ENCODE measurements at places on chromosomes 3 and 15. TPM values are rescaled to one million over a fixed set of nuclear protein-coding genes. Genes with fewer than 3 reads are reported as not detected.

The FGF7 gene
- polyA plus RNA-seq: 18.8 TPM

The ZNF621 gene
- polyA plus RNA-seq: 38.0 TPM

The ACKR4 gene
- 1.6 TPM for polyA plus RNA-seq

The NT5DC2 gene
- 159 TPM for polyA plus RNA-seq

The IQSEC1 gene
- polyA plus RNA-seq: 32.1 TPM

The AVEN gene
- 13.0 TPM for polyA plus RNA-seq

The GOLGA6A gene
- 0.27 TPM for polyA plus RNA-seq

DNA sequence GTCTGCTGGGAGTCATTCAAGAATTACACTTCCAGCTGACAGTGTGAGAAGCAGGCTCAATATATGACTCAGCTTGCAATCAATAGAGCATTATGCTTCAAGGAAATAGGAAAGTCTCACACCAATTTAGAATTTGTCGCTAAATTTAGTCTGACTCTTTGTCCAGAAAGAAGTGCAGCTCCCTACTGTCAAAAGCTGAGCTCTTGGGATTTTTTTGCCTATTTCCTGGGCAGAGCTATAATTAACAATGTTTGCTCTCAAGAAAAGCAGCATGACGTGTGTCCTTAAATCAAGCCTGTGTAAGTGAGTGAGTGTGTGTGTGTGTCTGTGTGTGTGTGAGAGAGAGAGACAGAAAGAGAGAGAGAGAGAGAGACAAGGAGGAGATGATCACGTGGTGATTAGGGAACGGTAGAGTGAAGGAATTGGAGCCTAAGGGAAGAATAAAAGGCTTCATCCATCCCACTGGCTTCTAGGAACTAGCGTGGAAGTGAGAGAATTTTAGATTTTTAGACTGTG lies 16.4 kb upstream of the SLC35G2 start:
- no peak for DNase-seq

GRCh38 chr15:29260896-29261295 lies 8.7 kb downstream of the NSMCE3 start:
- DNase-seq: no peak

- no peak for DNase-seq
These were observed 13.6 kb upstream of the LACTB start for GRCh38 chr15:63107895-63108546.

DNA sequence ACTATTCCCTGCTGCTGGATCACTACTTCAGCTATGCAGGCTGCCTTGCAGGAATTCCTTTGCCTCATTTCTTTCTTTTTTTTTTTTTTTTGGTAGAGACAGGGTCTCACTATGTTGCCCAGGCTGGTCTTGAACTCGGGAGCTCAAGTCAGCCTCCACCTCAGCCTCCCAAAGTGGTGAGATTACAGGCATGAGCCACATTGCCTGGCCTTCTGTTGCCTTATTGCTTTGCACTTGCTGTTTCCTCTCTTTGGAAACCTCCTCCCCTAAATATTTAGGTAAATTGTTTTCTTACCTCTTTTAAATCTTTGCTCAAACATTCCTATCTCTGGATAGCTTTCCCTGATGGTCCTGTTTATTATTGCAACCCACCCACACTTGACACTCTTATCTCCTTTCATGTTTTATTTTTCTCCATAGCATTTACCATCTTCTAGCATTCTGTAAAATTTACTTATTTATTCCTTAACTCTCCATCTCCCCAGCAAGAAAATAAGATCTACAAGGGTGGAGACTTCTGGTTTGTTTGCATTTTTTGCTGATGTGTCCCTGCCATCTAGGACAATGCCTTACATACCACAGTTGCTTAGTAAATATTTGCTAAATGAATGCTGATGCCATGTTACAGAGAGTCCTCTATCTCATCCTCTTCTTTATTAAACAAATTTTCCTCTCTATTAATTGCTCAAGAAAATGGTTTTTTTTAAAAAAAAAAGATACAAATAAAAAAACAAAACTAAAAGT lies 134.8 kb downstream of the P2RY1 start:
- DNase-seq: no peak

- no peak for DNase-seq
These were observed 249.4 kb downstream of the FAM43A start for GRCh38 chr3:194935061-194935460.

DNA sequence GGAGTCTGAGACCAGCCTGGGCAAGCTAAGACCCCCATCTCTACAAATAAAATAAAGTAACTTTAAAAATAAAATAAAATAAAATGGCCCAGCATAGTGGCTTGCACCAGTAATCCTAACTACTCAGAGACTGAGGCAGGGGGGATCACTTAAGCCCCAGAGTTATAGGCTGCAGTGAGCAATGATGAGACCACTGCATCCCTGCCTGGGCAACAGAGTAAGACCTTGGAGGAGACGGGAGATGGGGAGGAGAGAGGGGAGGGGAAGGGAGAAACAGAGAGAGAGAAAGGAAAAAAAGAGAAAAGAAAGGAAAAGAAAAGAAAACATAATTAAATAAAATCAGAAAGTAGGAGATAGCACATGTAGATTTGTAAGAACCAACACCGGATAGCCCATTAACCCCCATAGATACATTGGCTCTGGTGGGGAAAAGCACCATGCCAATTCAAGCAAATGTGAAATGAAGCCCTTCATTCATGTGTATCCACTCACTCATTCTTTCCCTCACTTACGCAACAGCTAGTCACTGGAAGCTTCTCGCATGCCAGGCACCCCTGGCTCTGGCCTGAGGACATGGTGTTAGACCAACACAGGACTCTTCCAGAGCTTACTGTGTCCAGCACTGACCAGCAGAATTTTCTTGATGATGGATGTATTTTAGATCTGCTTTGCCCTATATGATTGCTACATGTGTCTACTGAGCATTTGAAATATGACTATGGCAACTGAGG lies 183.2 kb downstream of the MAGI1 start:
- DNase-seq: no peak

GRCh38 chr3:138349926-138350665 lies 1.7 kb downstream of the MRAS start:
- peak; percentile 42 for DNase-seq

DNA sequence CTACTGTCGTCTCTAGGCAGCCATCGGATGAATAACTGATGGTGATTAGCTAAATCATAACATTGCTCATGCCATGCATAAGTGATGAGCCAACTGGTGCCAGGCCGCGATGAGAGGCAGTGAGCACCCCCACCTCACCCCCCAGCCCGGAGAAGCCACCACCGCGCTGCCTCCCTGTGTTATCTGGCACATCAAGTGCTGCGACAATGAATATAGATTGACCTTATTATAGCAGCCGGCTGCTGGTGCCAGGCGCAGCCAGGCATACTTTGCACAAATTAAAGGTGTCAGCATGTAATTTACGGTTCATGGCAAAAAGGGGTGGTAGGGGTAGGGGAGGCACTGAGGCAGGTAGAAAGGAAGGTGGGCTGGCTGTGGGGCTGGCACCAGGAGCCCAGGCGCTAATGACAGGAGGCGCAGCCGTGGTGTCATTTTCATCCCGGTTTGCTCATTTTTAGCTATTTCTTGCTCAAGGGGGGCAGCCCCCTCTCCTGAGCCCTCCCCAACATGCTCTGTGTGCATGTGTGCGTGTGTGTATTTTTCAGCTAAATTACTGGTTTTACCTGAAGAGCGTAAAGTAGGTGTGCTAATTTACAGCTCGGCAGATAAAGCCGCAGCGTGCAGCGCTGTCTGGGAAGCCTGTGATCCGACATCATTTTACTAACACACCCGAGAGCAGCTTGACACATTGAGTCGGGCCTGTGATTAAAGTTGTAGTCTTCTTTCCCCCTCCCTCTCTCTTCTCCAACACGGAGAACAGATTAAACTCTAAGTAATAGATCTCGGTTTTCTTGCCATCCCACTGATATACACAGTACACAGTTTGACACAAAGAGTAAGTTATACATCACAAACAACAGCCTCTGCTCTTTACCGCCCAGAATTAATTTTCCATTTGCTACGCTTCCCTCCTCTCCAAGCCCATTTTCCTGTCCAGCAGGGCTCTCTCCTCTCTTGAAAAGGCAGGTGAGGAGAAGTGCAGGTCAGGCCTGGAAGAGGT lies 212.3 kb downstream of the RPLP1 start:
- DNase-seq: no peak

- no peak for DNase-seq
These were observed 54.6 kb upstream of the PCSK6 start for GRCh38 chr15:101543926-101544612.

DNA sequence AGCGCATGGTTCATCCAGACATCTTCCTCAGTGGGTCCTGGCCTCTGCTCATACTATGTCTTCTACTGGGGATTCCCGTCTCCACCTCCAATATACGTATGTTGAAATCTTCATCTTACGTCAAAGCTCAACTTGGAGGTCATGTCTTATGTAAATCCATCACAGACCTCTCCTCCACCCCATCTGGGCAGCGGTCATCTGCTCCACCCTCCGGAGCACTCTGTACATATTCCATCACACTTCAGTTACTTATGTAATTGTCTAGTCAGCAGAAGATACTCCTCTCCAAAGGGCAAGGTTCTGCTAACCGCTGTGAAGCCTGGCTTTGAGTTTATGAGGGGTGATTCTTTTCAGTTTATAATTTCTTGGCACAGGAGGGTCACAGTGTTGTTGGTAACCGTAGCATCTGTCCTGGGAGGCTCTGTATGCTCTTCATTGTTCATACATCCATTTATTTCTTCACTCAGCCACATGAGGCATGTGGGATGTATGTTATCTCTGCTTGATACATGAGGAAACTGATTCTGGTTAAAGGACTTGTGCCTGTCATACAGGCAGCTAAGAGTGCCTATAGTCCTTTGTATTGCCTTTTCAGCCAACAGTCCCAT lies 22.1 kb downstream of the MAP2K1 start:
- DNase-seq: no peak

- DNase-seq: no peak
These were observed 6.4 kb downstream of the STRA6 start for GRCh38 chr15:74196175-74196574.

- DNase-seq: no peak
These were observed 428.8 kb downstream of the PYDC2 start for GRCh38 chr3:191889756-191890155.

DNA sequence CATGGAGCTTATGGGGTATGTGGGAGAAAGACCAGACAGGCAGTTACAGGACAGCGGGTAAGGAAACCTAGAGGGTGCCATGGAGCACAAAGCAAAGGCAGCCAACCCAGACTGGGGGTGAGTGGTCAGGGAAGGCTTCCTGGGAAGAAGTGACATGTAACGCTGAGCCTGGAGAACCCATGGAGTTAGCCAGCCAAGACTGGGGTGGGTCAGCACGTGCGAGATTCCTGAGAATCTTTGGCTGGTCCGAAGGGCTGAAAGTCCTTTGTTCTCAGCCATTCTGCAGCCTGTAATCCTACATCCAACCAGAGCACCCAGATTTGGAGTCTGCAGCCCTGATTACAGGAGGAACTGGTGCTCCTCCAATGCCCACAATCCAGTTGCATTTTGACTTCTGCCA lies 120.1 kb upstream of the WNT5A start:
- no peak for DNase-seq

- DNase-seq: no peak
These were observed 16.1 kb upstream of the LARP6 start for GRCh38 chr15:70870051-70870450.

DNA sequence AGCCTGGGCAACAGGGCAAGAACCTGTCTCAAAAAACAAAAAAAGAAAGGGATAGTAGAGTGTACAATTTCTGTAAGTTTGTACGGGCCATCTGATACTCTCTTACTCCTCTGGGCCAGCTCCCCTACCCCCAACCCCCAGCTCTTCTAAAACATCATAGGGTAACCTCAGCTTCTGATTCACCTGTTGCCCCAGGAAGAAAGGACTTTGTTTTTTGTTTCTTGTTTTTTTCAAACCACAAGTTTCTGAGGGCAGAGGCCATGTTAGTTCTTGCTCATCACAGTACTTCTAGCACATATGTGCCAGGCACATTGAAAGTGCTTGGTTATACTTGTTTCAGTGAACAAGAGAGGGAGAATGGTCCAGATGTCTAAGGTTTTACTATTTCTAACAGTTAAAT lies 20.2 kb downstream of the ATOSA start:
- no peak for DNase-seq

All from left kidney (tissue), 8 donors.